Upper lobe of right lung (tissue), 1 donor: ENCODE measurements at places on chromosomes 2 and 18. TPM values are rescaled to one million over a fixed set of nuclear protein-coding genes. Genes with fewer than 3 reads are reported as not detected.
A peak's percentile ranks its signal among the peaks of the same experiment; 100 is the strongest.

The SLC5A7 gene
- total RNA-seq, result 0.81 TPM

The UGT1A5 gene
- not detected for total RNA-seq

The ABCG8 gene
- total RNA-seq, result not detected

The ATOH8 gene
- 93.6 TPM for total RNA-seq

DNA sequence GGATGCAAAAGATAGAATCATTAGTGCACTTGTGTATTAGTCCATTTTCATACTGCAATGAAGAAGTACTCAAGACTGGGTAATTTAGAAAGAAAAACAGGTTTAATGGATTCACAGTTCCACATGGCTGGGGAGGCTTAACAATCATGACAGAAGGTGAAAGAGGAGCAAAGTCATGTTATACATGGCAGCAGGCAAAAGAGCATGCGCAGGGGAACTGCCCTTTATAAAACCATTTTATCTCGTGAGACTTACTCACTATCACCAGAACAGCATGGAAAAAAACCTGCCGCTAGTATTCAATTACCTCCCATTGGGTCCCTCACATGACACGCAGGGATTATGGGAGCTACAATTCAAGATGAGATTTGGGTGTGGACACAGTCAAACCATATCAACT, 129.4 kb downstream of the SCG2 start:
- no peak overlapping the region for H3K4me3 ChIP-seq
- no peaks in the 10 kb centered on the region for H3K4me1 ChIP-seq
- DNase-seq, result no peak
- no peak overlapping the region for H3K27ac ChIP-seq

GRCh38 chr18:62663731-62664336, 51.5 kb upstream of the PHLPP1 start:
- H3K36me3 ChIP-seq, result no peaks in the 10 kb centered on the region
- DNase-seq, result peak; percentile 20
- no peak overlapping the region for H3K27ac ChIP-seq
- no peaks in the 10 kb centered on the region for H3K4me1 ChIP-seq
- no peaks in the 10 kb centered on the region for H3K27me3 ChIP-seq
